HepG2 (cell line): ENCODE measurements at places on chromosomes 1 and 21.
A peak's percentile ranks its signal among the peaks of the same experiment; 100 is the strongest.

DNA sequence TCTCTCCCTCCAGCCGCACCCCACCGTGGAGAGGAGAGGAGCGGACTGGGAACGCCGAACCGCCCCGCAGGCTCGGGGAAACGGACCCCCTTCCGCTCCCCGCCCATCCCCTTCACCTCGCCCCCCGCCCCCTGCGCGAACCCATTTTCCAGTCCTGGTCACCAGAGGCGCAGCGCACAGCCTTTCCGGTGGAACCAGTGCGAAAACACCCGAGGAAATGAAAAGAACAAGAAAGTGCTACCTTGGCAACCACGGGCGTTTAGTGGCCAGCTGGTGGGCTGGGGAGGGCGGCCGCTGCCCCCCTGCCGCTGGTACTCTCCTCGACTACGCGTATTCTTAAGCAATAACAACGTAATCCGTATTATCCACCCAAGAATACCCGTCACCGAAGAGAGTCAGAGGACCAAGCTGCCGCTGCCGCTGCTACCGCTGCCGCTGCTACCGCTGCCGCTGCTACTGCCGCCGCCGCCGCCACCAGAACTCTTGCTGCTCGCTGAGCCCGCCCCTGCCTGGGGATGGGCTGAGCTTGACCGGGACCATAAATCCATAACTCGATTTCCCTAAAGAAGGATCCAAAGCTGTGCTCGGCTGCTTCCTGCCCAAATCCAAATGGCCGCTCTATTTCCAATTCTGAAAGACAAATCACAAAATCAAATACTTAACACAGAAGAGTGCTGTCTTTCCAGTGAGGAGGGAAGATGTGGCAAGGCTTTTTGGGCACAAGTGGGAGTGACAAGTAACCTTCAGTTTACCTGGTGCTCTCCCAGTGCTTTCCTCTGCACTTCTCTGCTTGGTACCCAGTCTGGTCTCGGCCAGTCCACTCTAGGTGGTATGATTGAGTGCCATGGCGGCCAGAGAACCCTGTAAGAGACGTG is 125.2 kb upstream of the DPYD start:
- no peak overlapping the region for H3K27ac ChIP-seq
- H3K4me3 ChIP-seq: no peak overlapping the region
- peaks cover 4% of the 10 kb centered on the region; the same call in 1 of the 2 replicates for H3K27me3 ChIP-seq
- no peak for DNase-seq
- H3K4me1 ChIP-seq: no peaks in the 10 kb centered on the region

- no peak overlapping the region for H3K27ac ChIP-seq
- H3K4me3 ChIP-seq: no peak overlapping the region
- DNase-seq: no peak
- no peaks in the 10 kb centered on the region for H3K36me3 ChIP-seq
- no peaks in the 10 kb centered on the region for H3K27me3 ChIP-seq
Measured at GRCh38 chr1:42392255-42392654, 11.7 kb downstream of the RIMKLA start.

GRCh38 chr21:27425172-27425571 is 458.3 kb upstream of the ADAMTS5 start:
- no peak overlapping the region for H3K27ac ChIP-seq
- no peak for DNase-seq
- H3K4me3 ChIP-seq: no peak overlapping the region
- H3K36me3 ChIP-seq: no peaks in the 10 kb centered on the region
- no peaks in the 10 kb centered on the region for H3K27me3 ChIP-seq
- no peaks in the 10 kb centered on the region for H3K4me1 ChIP-seq

- no peak for DNase-seq
- no peak overlapping the region for H3K27ac ChIP-seq
- H3K36me3 ChIP-seq: no peaks in the 10 kb centered on the region
- H3K4me1 ChIP-seq: peaks cover 37% of the 10 kb centered on the region
- peaks cover 3% of the 10 kb centered on the region; the same call in 1 of the 2 replicates for H3K27me3 ChIP-seq
- no peak overlapping the region for H3K4me3 ChIP-seq
Measured at GRCh38 chr1:54413732-54414131, 7.5 kb upstream of the SSBP3 start.

DNA sequence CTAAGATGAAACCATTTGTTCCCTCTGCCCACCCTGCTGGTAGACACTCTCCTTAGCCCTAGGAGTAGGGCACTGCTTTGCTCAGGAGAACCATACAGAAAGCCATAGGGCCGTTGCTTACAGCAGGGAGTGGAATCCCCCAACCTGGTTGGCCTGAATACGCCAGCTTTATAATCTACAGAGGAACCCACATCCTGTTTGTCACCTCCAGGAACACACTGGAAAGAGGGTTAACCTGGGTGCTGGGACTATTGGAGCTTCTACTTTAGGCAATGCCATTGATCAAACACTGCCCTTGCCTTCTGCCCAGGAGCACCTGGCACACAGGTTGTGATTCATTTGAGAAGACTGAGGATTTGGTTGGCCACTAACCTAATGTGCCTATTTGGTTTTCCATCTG is 124.8 kb downstream of the TNR start:
- H3K27me3 ChIP-seq: no peaks in the 10 kb centered on the region; the same call in 1 of the 2 replicates
- no peak for DNase-seq

DNA sequence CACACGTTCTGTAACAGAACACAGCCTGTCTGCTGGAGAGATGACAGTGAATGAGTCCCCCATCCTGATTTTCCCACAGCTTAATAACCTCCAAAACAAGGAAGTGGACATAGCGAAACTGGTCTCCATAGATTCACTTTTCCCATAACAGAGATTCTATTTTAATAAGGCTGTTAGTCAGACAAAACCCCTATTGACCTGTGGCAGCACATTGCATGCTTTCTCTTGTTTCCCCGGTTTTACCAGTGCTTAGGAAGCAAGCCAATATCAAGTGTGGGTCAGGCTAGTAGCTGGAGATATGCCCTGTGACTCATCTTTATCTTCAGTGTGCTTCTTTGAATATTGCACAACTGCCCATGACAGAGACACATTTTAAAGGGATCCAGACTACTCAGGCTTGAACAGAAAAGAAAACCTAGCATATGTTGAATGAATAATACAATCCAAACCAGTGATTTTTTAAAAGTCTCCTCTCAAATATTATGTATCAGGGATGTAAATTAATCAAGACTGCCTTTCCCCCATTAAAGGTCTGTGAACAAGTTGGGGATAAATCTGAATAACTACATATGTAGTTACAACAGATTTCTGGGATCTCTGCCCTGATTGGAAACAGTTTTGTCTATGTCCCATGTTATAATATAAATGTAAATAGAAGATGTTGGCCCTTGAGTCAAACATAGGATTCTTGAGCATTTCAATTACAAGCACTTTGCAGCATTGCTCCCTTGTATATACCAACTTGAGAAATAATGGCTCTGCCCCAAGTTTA is 11.9 kb upstream of the CLDN8 start:
- no peak overlapping the region for H3K4me3 ChIP-seq
- DNase-seq: no peak
- no peaks in the 10 kb centered on the region for H3K36me3 ChIP-seq
- no peaks in the 10 kb centered on the region for H3K27me3 ChIP-seq
- H3K27ac ChIP-seq: no peak overlapping the region

GRCh38 chr1:168553680-168554553 is 10.1 kb upstream of the XCL2 start:
- H3K4me1 ChIP-seq: peaks cover 79% of the 10 kb centered on the region
- no peak overlapping the region for H3K4me3 ChIP-seq
- H3K36me3 ChIP-seq: no peaks in the 10 kb centered on the region
- H3K27ac ChIP-seq: peak overlapping the region; percentile 74
- peak; percentile 18 for DNase-seq

- H3K4me1 ChIP-seq: no peaks in the 10 kb centered on the region
- H3K4me3 ChIP-seq: no peak overlapping the region
- DNase-seq: no peak
- H3K27me3 ChIP-seq: no peaks in the 10 kb centered on the region; the same call in 1 of the 3 replicates
Measured at GRCh38 chr1:18440385-18441226, 40.1 kb upstream of the KLHDC7A start.

DNA sequence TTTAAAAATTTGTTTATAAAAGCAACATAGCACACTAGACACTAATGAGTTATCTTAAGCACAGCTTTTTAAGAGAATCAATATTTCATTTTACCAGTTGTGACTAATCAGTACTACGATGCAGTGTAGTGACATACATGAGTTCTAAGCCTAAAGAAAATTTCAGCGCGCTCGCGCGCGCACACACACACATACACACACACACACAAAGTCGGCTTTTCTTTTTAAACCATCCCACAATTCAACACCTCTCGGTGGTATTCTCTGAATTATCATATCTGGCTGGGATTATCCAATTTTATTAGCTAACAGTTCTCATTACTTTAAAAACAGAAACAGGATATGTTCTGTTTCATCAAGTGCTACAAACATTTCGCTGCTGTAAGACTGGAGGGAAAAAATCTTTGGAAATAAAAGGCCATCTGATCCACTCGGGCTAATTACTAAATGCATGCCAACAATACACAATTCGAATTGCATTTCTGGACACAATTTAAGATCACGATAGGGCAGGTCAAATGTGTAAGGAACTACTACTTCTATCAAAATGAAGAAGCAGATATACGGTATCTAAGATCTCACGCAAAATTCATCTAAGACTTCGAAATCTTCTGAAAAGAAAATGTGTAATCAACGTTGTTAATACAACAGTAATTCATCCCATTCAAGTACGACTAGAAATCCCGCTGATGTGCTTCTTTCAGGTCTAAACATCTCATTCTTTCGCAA is 1.2 kb downstream of the TUT4 start:
- H3K4me3 ChIP-seq: peak overlapping the region; percentile 93
- H3K27ac ChIP-seq: peak overlapping the region; percentile 95
- no peaks in the 10 kb centered on the region for H3K36me3 ChIP-seq
- DNase-seq: peak; percentile 31

GRCh38 chr1:174818014-174818616 is 181.6 kb upstream of the CACYBP start:
- DNase-seq: no peak
- H3K27ac ChIP-seq: no peak overlapping the region
- H3K4me3 ChIP-seq: no peak overlapping the region
- no peaks in the 10 kb centered on the region for H3K27me3 ChIP-seq
- H3K36me3 ChIP-seq: no peaks in the 10 kb centered on the region

- H3K4me1 ChIP-seq: peaks cover 9% of the 10 kb centered on the region
- DNase-seq: no peak
- H3K36me3 ChIP-seq: no peaks in the 10 kb centered on the region
- no peak overlapping the region for H3K27ac ChIP-seq
Measured at GRCh38 chr21:28738882-28739281, 253.8 kb downstream of the LTN1 start.

- no peak overlapping the region for H3K4me3 ChIP-seq
- DNase-seq: peak; percentile 17
- no peaks in the 10 kb centered on the region for H3K27me3 ChIP-seq
- H3K4me1 ChIP-seq: no peaks in the 10 kb centered on the region
- H3K36me3 ChIP-seq: no peaks in the 10 kb centered on the region
- H3K27ac ChIP-seq: no peak overlapping the region
Measured at GRCh38 chr1:221435504-221435904, 306.4 kb downstream of the DUSP10 start.

DNA sequence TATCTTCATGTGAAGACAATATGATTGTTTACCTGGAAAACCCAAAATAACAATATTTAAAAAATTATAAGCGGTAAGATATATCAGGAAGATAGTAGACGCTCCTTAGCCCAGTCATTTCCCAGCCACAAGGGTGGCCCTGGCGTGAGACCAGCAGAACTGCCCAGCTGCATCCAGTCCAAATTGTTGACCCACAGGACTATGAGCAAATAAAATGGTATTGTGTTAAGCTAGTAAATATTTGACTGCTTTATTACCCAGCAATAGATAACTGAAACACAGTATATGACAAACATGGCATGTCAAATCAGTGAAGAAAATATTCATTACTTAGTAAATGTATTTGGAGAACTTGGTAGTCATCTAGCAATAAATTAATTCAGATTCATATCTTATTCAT is 294.3 kb upstream of the SPAG17 start:
- no peaks in the 10 kb centered on the region for H3K36me3 ChIP-seq
- no peaks in the 10 kb centered on the region for H3K27me3 ChIP-seq
- no peak for DNase-seq
- no peaks in the 10 kb centered on the region for H3K4me1 ChIP-seq
- no peak overlapping the region for H3K4me3 ChIP-seq
